ENCODE measurements at places on chromosomes 6 and 20. TPM values are rescaled to one million over a fixed set of nuclear protein-coding genes. Genes with fewer than 3 reads are reported as not detected.

GRCh38 chr6:151180330-151181048, 59.3 kb upstream of the AKAP12 start:
- no peak for DNase-seq

GRCh38 chr6:110517601-110518281, 41.3 kb upstream of the SLC22A16 start:
- no peak for DNase-seq

DNA sequence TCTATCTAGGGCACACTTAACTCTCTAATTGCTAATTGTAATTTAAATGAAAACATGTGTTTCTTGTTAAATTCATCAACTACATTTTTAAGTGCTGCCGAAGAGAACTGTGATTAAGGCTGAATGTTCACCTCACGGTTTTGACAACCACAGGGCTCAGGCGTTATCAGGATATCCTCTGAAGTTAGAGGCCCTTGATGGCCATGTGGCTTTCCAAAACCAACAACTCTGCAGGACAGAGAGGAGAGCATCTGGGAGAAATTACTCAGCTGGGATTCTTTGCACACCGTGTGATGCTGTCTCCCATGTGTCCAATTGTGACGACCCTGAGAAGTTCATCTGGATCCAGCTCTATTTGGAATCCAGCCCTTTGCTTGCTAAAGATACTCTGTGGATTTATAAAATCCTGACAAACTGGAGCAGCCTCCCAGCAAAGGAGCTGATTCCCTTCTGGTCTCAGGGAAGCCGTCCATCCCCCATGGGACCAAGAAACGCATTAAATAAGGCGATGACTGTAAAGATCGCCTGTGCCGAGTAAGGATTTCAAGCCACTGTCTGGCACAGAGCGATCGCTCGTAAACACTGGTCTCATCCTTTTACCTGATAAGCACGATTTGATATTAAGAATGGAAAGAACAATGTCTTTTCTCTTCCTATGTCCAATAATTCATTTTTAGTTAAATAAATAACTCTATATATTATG, 401.1 kb downstream of the CD83 start:
- no peak for DNase-seq

DNA sequence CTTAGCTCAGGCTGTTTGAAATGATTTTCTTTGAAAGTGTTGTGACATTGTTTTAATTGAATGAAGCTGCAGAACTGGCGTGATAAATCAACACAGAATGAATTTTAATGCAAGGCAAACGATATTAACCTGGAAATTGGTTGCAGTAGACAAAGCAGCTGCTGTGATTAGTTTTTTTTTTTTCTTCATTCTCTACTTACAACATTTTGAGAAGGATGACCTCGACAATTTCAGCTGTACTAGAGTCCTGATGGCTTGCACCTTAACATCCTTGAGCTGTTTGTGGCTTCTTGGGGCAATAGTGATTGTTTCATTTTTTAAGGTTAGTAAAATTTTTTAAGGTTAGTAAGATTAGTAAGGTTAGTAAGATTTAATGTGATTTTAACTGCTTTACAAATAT, 54.2 kb downstream of the QKI start:
- no peak for DNase-seq

GRCh38 chr20:17935186-17935585, 33.4 kb downstream of the SNX5 start:
- no peak for DNase-seq

Gene RXRB
- polyA plus RNA-seq = 51.1 TPM

DNA sequence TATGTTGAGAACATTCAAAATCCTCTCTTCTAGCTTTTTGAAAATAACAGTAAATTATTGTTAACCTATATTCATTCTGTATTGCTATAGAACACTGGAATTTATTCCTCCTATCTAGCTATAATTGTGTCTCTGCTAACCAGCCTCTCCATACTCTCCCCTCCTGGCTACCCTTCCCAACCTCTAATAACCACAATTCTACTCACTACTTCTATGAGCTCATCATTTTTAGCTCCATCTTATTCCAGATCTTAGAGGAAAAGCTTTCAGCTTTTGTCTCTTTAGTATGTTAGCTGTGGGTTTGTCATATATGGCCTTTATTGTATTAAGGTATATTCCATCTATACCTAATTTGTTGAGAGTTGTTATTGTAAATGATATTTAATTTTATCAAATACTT, 108.8 kb downstream of the AIG1 start:
- DNase-seq = no peak

DNA sequence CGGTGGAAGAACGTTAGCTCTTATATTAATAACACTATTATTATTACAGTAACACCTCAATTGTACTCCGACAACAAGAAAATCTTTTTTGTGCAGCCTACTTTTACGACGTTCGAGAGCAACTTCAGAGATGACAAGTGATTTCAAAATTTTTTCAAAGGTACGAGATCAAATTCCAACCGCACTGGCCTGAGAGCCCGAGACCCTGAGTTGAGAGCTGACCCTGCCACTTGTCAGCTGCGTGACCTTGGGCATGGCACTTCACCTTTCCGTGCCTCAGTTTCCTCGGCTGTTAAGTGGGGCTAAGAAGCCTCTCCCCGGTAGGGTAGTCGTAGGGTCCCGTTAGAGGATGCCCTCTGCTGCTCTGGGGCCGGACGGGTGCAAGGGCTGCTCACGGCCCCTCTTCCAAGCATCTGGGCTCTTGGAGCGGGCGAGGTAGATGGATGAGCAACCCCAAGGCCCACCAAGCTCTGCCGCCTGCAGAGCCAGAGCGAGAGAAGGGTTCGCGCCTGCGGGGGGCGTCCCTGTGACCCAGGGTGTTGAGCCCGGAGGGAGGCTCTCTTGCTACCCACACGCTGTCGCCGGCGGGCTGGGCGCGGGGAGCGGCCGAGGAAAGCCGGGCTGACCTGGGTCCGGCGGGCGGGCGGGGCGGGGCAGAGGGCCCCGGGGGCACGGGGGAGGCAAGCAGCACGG, 510 bp downstream of the NDRG3 start:
- no peak for DNase-seq

DNA sequence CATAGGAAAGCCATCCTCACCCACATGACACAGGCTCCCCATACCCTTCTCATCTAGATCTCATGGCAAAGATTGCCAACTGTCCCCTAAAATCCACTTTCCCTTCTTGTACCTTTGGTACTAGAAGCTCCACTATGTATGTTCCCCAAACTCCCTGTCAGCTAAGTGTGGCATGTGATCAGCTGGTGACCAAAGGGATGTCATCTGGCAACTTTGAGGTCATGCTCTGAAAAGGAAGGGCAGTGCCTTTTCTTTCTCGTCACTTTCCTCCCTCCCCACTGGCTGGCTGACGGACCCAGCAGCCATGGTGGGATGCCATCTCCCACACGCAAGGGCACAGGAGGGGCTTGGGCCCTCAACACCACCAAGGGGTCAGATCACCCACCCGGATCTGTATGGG, 23.8 kb upstream of the TAF8 start:
- no peak for DNase-seq

Gene ASXL1
- polyA plus RNA-seq = 72.4 TPM

DNA sequence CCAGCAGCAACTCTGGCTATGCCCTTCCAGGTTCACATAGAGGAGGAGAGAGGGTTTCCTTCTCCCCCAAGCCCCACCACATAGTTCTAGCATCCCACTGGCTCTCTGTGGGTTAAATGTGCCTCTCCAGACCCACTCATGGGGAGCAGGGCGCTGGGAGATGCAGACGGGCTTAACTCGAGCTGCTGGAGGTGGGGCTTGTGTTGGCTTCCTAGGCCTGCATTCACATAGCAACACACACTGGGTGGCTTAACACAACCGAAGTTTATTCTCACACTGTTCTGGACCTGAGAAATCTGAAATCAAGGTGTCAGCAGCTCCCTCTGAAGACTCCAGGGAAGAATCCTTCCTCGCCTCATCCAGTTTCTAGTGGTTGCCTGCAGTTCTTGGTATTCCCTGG, 33.6 kb downstream of the SLC2A10 start:
- DNase-seq = no peak

- no peak for DNase-seq
Measured at GRCh38 chr6:57137350-57137749, 34.8 kb upstream of the BAG2 start.

DNA sequence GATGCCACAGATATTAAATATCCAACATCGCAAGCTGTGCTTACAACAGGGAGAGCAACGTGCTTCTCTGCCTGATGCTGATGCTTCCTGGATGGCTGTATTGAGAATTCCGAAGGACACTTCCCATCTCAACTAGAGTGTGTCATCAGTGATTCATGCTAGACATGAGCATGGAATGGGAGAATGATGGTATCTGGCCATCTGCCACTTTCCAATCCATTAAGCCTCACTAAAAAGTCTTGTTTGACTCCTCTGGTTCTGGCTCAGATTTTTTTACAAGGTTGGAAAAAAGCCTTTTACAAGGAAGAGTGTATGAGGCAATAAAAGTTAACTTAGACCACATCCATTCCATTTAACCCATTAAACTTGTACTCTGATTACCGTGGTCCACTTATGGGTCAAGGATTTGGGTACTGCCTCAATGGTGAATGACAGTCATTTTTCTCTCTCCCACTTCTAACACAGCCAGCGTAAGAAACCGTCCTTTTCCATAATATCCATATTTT, 265.3 kb downstream of the UST start:
- no peak for DNase-seq
